ENCODE measurements at places on chromosomes 7 and 10.
A peak's percentile ranks its signal among the peaks of the same experiment; 100 is the strongest.

DNA sequence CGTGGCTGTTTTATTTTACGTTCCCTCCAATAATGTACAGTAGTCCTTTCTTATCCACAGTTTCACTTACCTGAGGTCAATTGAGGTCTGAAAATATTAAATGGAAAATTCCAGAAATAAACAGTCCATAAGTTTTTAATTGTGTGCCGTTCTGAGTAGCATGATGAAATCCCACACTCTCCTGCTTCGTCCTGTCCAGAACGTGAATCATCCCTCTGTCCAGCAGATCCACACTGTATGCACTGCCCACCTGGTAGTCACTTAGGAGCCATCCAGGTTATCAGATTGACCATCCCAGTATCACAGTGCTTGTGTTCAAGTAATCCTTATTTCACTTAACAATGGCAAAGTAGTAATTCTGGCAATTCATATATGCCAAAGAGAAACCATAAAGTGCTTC lies 46.3 kb downstream of the STARD3NL start:
- DNase-seq, result no peak

- DNase-seq, result no peak
Measured at GRCh38 chr7:135666156-135666555, 3.8 kb downstream of the STMP1 start.

GRCh38 chr7:27897001-27897400 lies 157.0 kb downstream of the TAX1BP1 start:
- DNase-seq, result no peak

DNA sequence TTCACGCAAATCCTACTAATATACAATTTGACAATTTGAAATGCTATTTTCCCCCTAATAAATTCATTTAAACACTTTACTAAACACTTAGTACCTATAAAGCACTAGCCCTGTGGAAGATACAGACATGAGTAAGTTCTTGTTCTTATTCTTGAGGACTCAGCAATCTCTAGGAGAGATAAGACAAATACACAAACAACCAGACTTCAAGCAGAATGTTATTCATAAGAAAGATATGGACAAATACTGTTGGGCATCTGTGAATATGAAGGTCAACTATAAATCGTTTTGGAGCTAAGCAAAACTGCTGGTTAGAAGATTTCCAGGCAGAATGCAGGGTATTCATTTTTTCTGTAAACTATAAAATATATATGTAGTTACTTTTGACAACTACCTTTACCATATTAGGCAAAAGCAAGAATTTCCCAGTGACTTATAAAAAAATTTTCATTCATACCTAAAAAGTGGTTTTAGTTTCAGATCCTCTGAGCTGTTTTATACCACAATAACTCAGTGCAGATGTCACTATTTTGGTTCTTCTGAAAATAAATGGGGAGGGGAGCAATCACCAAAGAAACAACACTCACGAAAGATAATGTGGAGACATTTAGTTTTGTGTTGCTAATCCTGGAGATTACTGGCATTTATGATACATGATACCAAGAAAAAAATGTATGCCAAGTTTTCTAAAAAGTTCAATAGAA lies 3.8 kb downstream of the VPS41 start:
- DNase-seq, result no peak

- DNase-seq, result no peak
Measured at GRCh38 chr10:101236376-101237080, 7.3 kb upstream of the LBX1 start.

DNA sequence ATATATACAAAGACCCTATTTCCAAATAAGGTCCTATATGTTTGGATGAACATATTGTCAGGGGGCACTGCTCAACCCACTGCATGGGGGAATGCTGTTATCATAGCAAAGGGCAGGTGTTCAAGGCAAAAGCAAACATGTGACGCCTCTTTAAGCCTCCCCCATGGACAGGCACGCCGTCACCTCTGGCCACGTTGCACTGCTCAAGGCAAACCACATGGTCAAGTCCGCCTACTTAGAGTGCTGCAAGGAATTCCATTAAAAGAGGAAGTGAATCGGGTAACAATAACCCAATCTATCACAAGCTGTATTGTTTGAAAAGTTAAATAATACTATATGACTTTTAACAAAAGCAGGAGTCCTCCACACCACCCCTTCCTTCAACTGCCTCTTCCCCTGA lies 8.8 kb upstream of the CALD1 start:
- no peak for DNase-seq

DNA sequence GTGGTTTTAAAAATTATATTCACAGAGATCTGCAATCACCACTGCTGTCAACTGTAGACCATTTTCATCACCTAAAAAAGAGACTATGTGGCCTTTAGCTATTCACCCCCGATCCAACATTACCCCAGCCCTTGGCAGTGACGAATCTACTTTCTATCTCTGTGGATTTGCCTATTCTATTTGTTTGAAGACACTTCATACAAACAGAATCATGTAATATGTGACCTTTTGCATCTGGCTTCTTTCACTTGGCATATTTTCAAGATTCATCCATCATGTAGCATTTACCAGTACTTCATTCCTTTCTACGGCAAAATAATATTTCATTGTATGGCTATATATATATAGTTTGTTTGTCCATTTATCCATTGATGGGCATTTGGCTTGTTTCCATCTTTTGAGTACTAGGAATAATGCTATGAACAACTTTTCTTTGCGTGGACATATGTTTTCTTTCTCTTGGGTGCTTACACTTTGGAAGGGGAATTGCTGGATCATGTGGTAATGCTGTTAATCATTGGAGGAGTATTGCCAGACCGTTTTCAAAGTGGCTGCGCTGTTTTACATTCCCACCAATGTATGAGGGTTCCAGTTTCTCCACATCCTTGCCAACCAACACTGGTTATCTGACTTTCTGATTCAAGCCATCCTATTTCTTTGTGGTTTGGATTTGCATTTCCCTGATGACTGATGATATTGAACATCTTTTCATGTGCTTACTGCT lies 22.3 kb downstream of the ADAMTS14 start:
- no peak for DNase-seq

DNA sequence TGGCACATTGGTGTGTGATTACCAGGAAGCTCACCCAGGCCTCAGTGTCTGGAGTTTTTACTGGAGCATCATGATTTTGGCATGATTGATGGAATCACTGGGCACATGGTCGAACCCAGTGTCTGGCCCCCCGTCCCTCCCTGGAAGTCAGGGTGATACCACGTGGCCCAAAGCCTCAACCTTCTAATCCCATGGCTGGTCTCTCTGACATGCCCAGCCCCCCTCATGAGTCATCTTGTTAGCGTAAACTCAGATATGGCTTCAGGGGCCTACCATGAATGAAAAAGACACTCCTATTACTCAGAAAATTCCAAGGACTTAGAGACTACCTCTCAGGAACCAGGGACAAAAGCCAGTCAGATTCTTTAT lies 109.3 kb downstream of the GRK5 start:
- no peak for DNase-seq

GRCh38 chr7:106866298-106867281 lies 1.5 kb downstream of the PIK3CG start:
- DNase-seq, result no peak

- no peak for DNase-seq
Measured at GRCh38 chr7:66170309-66171231, 34.6 kb upstream of the TPST1 start.

DNA sequence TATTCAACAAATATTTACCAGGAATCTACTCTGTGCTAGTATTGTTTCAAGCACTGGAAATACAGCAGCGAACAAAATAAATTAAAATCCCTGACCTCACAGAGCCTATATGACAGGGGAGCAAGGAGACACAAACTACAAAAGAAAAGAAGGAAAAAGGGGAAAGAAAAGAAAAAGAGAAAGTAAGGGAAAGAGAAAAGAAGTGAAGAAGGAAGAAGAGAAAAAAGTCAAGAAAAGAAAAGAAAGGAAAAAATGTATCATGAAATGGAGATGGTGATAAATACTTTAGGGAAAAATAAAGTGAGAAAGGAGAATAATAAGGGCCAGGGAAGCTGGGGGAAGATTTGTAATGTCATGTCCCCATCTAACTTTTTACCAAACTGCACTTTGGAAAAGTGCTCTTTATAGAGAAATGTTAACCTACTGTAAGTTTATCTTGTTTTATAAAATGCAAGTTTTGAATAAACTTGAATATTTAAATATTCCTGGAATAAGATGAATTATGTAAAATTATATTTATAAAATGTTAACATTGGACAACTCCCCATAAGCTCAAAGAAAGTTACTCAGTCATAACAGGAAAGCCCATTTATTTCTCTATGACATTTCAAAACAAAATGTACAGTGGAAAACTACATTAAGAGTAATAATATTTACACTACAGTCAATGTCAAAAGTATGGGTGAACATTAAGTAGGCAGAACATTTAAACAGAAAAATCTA lies 14.7 kb downstream of the C10orf88 start:
- no peak for DNase-seq

GRCh38 chr7:138975343-138976104 lies 5.7 kb downstream of the KIAA1549 start:
- DNase-seq, result peak; percentile 79

GRCh38 chr10:92432596-92432995 lies 141.3 kb downstream of the IDE start:
- DNase-seq, result no peak

- DNase-seq, result no peak
Measured at GRCh38 chr10:87842776-87843497, 20.4 kb downstream of the KLLN start.

DNA sequence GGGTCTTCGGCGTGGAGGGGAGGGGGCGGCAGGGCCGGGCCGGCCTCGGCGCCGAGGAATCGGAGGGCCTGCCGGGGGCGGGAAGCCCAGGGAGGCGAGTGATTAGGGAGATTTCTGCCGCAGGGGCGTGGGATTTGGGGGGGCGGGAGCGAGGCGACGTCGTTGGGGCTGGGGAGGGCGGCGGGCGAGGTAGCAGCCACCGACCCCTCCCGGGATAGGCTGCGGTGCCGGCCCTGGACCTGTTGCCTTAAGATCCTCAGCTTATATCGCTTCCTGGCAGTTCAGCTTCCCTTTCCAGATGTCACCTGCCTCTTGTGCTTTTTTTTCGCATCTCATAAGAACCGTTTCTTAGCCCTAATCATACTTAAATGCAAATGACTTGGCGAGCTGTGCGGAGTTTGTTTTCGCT lies 655 bp downstream of the LMTK2 start:
- no peak for DNase-seq

DNA sequence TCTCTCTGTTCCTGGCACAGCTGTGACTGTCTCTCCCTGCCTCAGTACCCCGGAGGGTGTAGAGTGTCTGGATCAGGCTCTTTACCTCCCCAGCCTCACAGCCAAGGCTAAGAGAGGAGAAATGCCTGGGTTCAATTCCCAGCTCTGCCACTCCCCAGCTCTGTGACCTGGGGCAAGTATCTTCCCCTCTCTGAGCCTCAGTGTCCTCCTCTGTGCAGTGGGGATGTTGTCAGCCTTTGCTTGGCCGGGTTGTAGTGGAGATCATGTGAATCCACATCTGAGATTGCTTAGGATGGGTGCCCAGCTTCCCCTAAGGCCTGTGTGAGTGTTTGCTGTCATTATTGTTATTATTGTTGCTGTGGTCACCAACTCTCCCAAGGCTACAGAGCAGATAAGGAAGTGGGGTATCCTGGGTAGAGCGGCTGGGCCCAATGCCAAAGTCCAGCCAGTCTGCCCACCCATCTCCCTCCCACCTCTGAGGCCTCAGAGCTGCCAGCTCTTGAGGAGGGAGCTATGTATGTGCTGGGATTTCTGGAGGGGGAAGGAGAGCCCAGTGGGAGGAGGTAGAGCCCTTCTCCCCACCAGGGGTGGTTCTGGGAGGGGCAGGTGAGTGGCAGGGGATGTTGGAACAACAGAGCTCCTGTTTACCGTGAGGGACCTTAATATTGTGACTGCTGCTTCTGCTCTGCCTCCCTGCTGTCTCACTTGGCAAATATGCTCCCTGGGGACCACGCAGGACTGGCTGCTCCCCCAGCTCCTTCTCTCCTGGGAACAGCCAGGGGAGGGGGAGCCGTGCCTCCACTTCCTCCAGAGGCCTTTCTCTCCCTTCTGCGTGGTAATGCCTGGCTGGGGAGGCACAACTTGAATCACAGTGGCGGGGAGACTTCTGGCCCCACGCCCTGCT lies 170.5 kb downstream of the RPS24 start:
- no peak for DNase-seq

- no peak for DNase-seq
Measured at GRCh38 chr7:43456200-43456599, 126.7 kb upstream of the STK17A start.

- DNase-seq, result no peak
Measured at GRCh38 chr7:106824458-106824857, 40.6 kb upstream of the PIK3CG start.

DNA sequence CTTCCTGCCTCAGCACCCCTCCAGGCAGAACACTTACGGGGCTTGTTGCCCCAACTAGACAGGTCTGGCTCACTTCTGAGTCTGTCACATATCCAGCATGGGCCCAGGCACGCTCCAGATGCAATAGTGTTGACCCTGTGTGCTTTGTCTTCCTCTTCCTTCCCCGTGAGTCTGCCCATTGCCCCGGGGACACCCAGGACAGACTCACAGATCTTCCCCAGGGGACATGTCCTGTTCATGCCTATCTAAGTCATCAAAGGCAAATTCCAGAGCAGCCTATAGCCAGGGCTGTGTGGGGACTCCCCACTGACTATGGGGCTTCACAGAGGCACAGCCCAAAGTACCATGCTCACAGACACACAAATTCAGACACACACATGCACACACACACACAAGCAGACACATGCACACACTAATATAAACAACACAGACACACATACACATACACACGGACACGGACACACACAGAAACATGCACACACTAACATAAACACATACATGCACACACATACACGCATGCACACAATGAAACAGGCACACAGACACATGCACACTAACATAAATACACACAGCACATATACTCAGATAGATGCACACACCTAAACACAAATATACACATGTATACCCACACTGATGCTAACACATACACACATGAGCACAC lies 175.8 kb downstream of the KCNMA1 start:
- no peak for DNase-seq

- DNase-seq, result no peak
Measured at GRCh38 chr7:46557781-46558180, 636.7 kb upstream of the IGFBP3 start.

GRCh38 chr7:144786522-144786921 lies 49.3 kb downstream of the TPK1 start:
- no peak for DNase-seq

- no peak for DNase-seq
Measured at GRCh38 chr7:50699143-50699542, 83.6 kb downstream of the GRB10 start.

Measured in DMS 273 treated with DMSO at 0.1 percent for 48 hours (cell line).